ENCODE measurements at places on chromosomes 16 and 17.
A peak's percentile ranks its signal among the peaks of the same experiment; 100 is the strongest.

- no peak for DNase-seq
These were observed 2.0 kb downstream of the ASGR2 start for GRCh38 chr17:7112510-7113108.

DNA sequence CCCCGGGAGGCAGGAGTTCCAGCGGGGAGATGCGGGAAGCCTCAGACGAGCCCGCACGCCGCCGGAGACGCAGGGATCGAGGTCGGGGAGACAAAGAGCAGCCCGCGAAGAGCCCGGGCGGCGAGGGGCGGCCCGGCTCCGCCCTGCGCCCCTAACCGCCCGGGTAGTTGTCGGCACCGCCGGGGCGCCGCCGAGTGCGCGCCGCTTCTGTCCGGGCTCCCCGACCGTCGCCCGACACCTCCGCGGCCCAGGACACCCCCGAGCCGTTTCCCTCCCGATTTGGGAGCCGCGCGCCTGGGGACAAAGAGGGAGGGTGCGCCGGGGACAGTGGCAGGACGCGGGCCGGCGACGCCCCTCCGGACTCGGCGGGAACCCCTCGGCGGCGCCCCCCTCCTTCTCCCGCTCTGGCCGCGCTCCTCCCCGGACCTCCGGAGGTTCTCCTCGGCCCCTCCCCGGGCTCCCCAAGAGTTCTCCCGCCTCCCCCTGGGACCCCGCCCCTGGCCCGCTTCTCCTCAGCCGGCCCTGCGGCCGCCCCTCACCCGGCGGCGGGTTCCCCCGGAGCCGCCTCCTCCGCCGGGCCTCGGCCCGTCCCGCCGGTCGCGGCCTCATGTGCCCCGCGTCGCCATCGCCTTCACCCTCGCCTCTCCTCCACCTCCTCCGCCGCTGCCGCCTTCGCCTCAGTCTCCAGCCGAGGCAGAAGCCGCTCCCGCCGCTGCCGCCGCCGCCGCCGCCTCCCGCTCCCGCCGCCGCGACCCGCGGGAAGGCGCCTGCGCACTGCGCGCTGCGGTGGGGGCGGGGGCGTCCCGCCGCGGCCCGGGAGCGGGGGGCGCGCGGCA, at the start of gene GJC1:
Gene GJC1 (minus strand): TSS at position 765 of the 836 bp plus-strand sequence. CDS start 24,470 bp downstream, outside the sequence.
- DNase-seq: no peak

GRCh38 chr17:83143817-83144231, 64.4 kb downstream of the METRNL start:
- no peak for DNase-seq

GRCh38 chr16:68369697-68370580, 59.1 kb downstream of the PRMT7 start:
- peak; percentile 19 for DNase-seq

DNA sequence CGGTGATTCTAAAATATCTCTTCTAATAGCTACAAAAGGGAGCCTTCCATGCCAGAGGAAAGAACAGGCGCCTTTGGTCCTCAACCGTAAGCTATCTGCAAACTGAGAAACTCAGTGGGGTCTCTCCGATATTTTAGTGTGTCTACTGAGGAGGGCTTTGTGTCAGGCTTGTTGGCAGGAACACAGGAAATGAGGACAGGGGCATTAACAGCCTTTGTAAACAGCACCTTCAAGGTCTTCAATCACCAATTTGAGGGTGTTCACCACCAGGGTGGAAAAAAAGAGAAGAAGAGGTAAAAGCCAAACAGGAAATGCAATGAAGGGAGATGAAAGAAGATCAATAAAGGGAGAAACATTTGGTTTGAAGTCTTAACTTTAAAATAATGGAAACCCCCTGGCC, 580.1 kb upstream of the SALL1 start:
- DNase-seq: no peak

DNA sequence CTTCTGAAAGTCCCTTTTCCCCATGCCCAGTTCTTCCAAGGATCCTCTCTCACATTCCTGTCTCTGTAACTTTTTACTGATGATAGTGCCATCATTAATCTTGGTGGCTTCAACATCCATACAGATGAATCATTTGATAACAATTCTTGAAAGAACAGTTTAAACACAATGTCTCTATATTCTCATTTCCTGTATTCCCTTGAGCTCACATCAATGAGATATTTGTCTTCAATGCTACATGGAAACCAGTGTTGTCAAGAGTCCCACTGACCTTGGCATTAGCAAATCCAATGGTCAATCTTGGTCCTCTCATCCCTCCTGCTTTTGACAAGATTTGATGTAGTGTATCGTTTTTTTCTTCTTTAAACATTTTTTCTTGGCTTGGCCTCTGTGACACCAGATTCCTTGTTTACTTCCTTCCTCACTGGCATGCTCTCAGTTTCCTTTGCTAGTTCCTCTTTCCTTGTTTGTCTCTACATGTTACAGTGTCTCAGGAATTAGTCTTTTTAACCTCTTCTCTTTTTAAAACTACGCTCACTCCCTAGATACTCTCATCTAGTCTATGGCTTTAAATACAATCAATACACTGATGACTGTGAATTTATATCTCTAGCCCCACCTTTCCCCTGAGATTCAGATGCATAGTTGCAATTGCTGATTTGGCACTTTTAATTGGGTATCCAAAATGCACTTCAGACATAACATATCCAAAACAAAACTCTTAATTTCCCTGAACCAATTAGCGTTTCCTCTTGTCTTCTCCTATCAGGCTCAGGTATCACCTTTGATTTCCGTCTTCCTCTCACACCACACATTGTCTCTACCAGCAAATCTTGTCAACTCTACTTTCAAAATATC, 134.0 kb downstream of the MYO1D start:
- no peak for DNase-seq

- no peak for DNase-seq
These were observed 9.6 kb downstream of the CRISPLD2 start for GRCh38 chr16:84829168-84829965.

All from CD4-positive, CD25-positive, alpha-beta regulatory T cell (primary cell).